ENCODE measurements at places on chromosomes 1 and 21.
A peak's percentile ranks its signal among the peaks of the same experiment; 100 is the strongest.

DNA sequence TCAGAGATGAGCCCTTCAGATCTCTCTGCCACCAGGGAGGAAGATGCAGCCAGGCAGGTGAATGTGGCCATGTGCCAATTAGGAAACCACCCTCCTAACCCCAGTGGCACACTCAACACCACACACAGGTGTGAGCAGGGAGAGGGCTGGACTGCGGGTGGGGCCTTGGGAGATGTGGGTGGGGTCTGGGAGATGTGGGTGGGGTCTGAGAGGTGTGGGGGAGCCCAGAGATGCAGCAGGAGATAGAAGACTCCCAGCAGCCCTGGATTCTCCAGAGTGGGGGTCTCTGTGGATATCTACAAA lies 43.2 kb upstream of the COL6A1 start:
- no peak for DNase-seq

- DNase-seq: no peak
Observed at GRCh38 chr1:207868251-207868773, 42.6 kb downstream of the CD34 start.

GRCh38 chr21:33984021-33984481 lies 68.4 kb upstream of the ATP5PO start:
- peak; percentile 44 for DNase-seq

- no peak for DNase-seq
Observed at GRCh38 chr1:43526002-43526401, 4.7 kb upstream of the PTPRF start.

- DNase-seq: no peak
Observed at GRCh38 chr1:76148460-76148859, 73.9 kb downstream of the ST6GALNAC3 start.

- no peak for DNase-seq
Observed at GRCh38 chr1:182766881-182767645, 22.5 kb upstream of the NPL start.

DNA sequence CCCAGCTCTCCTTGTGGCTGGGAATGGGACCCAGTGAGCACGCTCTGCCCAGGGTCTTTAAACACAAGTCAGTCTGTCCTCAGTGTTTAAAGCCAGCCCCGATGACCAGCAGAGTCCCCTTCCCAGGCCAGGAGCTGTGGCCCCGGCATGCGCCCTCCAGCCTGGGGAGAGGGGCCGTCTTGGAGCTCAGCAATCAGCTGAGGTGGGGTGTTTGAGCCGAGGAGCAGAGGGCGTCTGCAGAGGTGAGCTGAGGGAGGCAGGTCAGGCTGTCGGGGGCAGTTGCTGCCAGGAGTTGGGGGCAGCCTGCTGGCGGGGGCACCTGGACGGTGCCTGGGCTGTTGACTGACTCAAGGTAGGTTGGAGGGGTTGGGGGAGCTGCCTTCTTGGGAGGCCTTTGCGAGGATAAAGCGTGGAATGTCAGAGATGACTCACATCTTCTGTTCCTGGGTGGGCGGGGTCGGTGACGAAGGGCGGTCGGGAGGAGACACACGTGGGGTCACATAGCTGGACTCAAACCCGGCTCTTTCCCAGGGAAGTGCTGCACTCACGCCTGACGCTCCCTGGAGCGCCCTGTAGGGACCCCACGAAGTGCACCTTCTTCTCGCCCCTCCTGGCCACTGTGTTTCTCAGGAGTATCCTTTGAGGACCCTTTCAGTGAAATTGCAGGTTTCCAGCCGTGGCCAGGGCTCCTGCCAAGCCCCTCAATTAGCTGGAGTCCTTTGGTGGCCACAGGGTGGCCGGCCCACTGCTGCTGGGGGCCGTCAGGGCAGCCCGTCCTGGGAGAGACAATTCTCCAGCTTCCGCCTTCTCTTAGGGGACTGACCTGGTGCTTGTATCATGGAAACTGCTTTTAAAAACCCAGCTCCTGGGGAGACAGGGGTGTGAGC lies 86.2 kb downstream of the SIK1 start:
- DNase-seq: no peak

DNA sequence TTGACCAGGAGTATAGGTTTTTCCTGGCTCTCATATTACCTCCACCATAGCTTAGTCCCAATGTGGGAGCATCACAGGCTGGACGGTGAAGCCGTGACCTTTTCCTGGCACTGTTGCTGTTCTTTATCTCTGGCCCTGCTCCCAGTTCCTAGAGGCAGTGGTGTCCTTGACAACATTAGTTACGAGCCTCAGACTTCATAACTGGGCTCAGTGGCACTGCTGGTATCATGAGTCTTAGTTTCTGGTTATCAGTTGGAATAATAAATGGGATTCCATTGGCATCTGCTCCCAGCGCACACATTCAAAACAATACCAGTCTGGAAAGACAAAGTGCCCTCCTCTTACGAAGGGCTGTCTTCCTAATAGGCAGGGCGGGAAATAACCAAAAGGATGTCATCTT lies 8.0 kb downstream of the RNPEP start:
- DNase-seq: no peak

DNA sequence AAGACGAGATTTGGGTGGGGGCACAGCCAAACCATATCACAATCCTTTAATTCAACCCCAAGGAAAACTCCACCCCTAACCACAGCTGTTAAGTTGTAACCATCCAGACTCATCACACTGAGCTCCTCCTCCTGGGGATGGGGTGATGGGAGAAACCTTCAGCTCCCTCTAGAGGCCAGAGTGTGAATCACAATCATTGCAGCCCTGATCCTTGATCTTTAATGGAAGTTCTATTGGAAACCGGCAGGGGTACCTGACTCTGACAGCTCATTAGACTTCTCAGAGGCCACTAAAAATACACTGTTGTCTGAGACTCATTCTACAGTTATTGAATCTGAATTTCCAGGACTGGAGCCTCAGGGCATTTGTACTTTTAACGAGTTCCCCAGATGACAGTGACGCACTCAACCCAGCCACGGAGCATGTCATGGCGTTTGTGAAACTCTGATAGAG lies 127.2 kb downstream of the IGSF21 start:
- peak; percentile 33 for DNase-seq

DNA sequence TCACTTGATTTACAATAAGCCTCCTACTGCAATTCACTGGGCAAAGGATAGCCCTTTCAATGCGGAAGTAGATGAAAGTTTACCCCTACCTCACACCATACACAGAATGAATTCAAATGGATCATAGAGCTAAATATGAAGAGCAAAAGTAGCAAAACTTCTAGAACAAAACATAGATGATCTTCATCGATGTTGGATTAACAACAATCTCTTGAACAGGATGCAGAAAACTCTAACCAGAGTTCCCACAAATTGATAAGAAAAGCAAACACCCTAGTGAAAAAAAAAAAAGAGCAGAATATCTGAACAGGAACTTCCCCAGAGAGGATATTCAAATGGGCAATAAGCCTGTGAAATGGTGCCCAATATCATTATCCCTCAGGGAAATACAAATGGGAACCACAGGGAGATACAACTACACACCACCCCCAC lies 1.9 kb upstream of the UBASH3A start:
- no peak for DNase-seq

- DNase-seq: no peak
Observed at GRCh38 chr1:39779821-39780220, 8.7 kb upstream of the OXCT2 start.

GRCh38 chr1:163361123-163361934 lies 39.6 kb downstream of the NUF2 start:
- no peak for DNase-seq
